ENCODE measurements at places on chromosomes 5 and 9.

DNA sequence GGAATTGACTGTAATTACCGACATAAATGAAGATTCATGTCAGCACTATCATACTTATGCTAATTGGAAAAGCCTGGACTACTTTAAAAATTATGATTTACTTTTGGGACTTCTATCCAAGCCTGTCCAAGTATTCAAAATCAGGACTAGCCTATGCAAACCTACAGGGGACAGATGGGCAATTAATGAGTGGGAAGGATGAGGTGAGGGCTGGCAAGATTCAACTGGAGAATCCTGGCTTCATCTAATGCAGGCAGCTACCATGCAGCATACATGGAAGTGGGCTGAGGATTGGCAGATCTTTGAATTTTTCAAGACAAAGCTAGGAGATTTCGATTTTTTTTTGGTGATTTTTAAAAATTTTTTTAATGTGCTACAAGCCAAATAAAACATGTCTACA is 532.6 kb downstream of the CSNK1G3 start:
- no peak for DNase-seq

DNA sequence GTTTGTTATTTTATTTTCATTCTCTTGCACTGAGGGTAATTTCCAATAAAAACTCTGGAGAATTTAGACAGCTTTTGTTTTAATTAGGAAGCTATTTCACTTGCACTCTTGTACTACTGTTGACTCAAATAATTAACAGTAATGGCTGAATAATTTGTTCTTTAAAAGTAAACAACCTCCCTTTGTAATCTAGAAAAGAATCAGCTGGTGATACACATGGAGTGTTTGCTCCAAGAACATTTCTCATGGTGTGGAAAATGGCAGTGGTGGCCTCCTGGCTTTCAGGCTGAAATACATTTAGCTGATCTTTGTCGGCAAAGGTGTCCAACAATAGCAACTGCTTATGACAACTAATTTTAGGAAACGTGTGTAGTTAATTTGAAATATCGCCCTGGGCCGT is 129.4 kb downstream of the C9orf152 start:
- DNase-seq, result no peak

GRCh38 chr9:121631978-121632418 is 19.4 kb upstream of the DAB2IP start:
- DNase-seq, result no peak

- no peak for DNase-seq
Observed at GRCh38 chr9:95302479-95302878, 15.0 kb downstream of the FANCC start.

GRCh38 chr5:44774279-44774880 is 34.4 kb upstream of the MRPS30 start:
- peak; percentile 64 for DNase-seq

DNA sequence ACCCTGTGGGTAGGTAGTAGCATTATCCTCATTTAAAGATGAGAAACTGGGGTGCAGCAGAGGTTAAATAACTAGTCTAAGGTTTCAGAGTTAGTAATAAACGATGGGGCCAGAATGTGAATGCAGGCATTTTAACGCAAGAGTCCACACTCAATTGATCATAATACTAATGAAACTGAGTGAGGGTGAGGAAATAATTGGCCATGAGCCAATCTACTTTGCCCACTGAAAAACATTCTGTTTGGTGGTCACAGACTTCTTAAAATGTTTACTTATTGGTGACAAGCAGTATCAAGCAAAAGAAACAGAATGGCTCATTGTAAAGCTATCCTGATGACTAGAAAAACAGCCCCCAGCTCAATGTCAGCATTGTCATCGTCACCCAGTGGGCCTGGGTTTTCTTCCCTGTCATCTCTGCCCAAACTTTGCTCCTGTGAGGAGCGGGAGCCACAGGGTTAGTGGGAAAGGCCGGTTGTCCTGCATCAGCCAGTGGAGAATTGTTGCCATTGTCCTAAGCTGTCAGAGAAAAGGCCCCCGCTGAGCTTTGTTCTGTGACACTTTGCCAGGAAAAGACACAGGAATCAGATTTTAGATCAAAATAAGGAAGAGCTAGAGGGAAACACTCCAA is 77.3 kb upstream of the MAN2A1 start:
- no peak for DNase-seq

DNA sequence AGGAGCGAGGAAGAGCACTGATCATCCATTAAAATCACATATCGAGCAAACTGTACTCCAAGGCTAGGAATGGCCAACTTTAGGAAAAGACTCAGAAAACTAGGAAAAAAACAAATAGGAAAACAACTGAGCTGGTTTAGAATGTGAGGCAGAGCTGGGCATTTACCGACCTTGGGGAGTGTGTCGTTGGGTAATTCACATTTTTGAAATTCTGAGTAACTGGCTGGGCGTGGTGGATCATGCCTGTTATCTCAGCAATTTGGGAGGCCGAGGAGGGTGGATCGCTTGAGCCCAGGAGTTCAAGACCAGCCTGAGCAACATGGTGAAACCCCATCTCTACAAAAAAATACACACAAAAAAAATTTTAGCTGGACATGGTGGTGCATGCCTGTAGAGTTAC is 70.1 kb downstream of the ZFAND5 start:
- DNase-seq, result no peak

DNA sequence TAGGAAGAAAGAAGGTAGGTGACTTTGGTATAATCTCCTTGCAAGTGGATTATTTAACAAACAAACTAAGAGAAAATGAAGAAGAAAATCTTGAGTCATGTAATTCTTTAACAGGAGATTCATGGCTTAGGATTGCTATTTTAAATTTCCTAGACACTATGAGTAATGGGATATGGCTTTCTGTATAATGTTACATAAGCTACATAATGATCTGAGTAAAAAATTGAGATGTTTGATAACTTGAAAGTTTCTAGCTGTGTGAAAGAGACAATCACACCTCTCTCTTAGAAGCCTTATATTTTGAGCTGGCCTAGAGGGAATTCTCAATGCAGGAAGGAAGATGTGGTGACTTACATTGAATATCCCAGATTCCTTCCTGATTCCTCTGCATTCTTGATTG is 92.5 kb downstream of the CDH9 start:
- DNase-seq, result no peak

DNA sequence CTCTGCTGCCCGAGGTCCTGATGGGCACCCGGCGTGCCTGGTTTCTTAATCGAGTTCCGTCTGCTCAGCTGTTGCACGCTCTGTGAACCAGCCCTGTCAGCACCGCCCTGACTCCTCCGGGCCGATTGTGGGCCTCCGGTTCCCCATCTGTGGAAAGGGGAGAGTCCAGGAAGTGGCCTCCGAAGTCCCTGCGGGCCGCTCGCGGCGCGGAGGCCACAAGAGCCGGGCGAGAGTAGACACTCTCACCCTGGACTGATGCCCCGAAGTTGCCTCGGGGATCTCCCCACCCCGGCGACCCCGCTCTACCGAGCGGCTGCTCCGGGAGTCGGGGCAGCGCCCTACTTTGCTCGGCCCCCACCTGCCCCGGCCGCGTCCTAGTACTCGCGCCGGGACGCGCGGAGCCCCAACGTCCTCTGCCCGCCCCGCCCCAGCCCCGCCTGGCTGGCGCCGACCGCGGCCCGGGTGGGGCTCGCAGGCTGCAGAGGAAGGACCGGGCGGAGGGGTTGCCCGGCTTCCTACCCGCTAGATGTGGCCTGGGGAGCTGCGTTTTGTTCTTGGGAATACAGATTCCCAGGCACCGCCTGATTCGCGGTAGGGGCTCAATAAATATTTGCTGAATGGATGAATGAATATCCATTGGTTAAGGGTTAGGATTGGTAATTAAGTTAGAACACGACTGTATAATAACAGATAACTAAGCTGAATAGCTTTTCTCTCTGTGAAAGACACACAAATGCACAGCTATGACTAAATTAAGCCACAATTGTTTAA is 935 bp upstream of the ZNF367 start:
- DNase-seq, result peak; percentile 57

DNA sequence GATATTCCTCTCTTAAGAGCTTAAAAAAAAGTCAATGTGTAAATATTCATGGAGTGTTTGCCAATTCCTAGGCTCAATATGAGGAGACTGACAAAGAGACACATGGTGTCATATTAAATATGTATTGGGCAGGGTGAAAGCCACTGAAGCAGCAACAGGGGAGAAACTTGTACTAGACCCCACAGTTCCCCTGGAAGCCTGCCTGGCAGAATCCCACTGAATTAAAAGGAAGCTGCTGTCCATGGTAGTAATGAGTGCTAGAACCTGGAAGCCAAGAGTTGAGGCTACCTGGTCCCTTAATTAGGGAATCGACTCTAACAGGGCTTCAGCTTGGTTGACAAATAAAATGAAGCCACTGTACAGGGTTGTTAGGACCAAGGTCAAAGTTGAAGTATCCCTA is 129.4 kb upstream of the GPR151 start:
- DNase-seq, result no peak

DNA sequence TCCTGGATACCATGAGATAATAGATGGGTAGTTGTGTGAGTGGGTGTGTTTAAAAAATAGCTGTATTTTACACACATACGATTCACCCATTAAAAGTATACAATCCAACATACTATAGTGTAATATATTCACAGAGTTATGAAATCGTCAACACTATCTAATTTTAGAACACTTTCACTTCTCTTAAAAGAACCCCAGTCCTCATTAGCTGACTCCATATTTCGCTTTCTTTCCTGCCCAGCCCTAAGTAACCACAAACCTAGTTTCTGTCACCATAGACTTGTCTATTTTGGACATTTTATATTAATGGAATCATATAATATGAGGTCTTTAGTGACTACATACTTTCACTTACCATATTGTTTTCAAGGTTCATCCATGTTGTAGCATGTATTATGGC is 63.8 kb upstream of the S1PR3 start:
- DNase-seq, result no peak

- no peak for DNase-seq
Observed at GRCh38 chr5:142849466-142849865, 79.3 kb downstream of the ARHGAP26 start.

DNA sequence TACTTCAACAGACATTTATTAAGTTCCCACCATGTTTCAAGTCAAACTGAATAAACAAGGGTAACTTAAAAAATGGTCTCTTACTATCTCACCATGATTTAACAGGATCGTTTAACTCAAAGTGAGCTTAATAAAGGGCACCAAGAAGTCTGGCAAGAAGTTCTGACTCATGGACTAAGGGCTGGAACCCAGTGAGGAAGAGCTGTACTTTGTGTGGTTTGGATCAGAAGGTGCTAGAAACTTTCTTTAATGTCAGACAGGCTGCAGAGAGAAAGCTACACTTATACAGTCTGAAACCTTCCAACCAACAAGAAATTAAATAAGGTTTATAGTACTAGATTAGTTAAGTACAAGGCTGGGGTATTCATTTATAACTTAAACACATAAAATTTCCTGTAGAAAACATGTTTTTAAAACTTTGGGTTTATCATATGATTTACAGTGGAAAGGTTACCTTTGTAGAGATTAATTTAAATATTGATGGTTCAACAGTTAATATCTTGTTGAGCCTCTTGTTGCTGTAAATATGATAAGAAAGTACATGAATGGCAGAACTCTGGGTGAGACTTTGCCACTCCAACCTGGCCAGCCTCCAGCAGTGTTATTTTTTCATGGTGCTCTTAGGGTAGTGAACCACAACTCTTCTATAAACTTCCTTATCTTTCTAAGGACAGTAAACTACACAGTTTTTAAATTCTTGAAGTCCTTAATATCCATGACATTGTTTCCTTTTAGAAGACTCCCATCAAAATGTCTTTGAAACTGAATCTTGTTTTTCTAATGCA is 162.8 kb downstream of the MAN2A1 start:
- DNase-seq, result no peak

DNA sequence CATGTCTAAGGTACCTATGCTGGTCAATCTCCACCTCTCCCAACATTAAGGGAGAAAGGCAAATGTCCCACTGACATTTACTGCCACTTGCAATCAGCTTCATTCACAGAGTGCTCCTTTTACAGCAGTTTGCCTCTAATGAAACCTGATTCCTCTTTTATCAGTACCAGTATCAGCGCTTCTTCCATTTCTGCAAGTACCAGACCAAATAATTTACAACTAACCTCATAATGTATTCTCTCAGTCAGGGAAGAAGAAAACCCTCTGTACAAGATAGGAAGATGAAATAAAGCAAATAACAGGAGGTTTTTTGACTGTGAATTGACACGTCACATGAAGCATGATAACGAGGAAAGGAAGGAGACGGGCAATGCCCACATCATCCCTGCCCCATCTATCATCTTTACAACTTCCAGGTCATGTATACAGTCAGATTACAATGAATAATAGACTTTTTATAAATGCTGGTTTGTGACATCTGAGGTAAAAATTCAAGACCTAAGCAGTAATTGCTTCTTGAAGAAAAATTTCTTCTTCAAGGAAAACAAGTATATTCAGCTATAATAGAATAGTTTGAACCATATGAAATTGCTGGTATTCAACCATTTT is 21.9 kb downstream of the ABITRAM start:
- no peak for DNase-seq

DNA sequence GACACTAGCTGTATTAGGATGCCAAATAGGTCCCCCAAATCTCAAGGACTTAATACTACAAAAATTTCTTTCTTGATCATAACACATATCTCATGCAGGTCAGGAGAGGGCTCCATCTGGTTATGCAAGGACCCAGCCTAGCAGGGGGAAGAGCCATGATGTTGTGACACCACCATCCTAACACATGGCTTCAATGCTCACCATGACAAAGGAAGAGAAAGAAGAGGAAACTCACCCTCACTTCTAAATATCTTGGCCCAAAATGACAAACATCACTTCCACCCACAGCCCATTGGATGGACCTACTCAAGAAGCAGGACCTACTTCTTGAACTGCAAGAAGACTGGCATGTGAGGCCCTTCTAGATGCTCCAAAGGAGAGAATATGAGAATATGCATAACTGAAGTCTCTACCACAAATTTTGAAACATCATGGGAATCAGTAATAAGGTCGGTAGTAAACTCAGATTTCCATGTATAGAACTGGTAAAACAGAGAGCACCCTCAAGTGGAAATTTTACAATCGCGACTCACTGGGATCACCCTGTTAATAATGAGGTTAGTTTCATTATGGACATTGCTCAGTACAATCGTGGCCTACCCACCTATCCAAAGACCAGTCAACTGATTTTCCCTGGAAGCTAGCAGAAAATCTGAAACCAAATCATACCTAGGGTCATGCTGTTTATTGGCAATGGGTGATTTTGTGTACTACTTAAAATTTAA is 308.2 kb downstream of the ACTL7B start:
- no peak for DNase-seq

- DNase-seq, result no peak
Observed at GRCh38 chr5:61884252-61884855, 421.7 kb upstream of the KIF2A start.

GRCh38 chr5:22757776-22758175 is 95.4 kb downstream of the CDH12 start:
- DNase-seq, result no peak

Data from SW 1271 (cell line).